ENCODE measurements at places on chromosomes 7 and 10. TPM values are rescaled to one million over a fixed set of nuclear protein-coding genes. Genes with fewer than 3 reads are reported as not detected.

Gene PDE1C
- polyA plus RNA-seq: 1.1 TPM

Gene RNF148
- 0.42 TPM for polyA plus RNA-seq

Gene ELFN1
- polyA plus RNA-seq: 0.80 TPM

Gene NRBF2
- 5.4 TPM for polyA plus RNA-seq

Gene ABCA13
- 0.04 TPM for polyA plus RNA-seq

Gene MACC1
- polyA plus RNA-seq: 0.35 TPM

Gene TBX20
- 1.5 TPM for polyA plus RNA-seq

Gene BPGM
- polyA plus RNA-seq: 33.2 TPM

Gene ECD
- 40.7 TPM for polyA plus RNA-seq

Gene EN2
- polyA plus RNA-seq: 0.13 TPM

Gene CCL24
- polyA plus RNA-seq: 0.64 TPM

Gene AKR1D1
- polyA plus RNA-seq: not detected

All from adrenal gland (tissue), 19 donors.